ENCODE measurements at places on chromosomes 3 and 15.

DNA sequence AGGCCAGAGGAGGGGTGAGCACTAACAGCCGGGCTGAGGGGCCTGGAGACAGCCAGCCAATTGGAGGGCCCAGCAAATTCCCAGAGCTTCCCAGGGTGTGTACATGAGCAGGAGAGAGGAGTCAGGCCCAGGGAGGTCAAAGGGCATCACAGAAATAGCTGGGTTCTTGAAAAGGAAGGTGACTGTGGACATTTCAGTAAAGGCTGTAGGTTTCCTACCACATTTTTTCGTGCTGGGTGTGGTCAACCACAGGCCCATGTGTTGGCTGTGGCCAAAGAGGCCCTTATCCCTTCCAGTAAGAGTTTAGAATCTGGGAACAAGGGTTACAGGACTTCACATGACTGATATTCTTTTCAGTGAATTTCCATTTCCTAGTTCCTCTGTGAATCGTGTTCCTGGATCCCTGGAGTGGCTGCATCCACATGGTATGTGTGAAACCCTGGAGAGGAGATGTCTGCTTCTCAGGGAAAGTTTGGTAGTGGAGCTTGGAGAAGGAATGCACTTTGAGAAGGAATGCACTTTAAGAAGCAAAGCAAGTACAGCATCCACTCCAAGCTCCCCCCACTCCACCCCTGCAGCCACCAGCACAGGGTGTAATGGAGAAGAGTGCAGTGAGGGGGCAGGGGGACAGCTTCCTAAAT is 73.2 kb upstream of the HEG1 start:
- DNase-seq, result peak; percentile 97

DNA sequence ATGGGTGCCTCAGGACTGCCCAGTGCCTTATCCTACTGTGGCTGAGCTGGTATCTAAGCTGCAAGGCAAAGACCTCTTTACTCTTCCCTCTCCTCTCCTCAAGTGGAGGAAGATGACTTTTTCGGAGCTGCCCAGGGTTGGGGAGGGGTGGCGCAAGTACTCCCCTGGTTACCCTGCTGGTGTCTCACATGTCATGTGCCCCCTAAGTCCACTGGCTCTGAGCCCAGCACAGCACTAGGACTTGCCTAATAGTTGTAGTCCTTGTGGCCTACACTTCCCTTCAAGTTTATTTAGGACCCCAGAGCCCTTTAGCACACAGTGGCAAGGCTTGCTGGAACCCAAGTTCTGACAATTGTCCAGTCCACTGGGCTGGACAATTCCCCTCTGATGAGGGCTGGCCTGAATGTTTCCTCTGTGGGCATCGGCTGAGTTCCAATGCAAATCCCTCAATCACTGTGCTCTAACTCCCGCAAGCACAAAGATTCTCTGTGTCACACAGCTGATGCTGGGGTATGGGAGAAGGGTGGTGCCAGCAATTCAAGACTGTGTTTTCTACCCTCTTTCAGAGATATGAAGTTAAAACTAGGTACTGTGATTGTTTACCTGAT is 60.4 kb downstream of the UQCC5 start:
- no peak for DNase-seq

DNA sequence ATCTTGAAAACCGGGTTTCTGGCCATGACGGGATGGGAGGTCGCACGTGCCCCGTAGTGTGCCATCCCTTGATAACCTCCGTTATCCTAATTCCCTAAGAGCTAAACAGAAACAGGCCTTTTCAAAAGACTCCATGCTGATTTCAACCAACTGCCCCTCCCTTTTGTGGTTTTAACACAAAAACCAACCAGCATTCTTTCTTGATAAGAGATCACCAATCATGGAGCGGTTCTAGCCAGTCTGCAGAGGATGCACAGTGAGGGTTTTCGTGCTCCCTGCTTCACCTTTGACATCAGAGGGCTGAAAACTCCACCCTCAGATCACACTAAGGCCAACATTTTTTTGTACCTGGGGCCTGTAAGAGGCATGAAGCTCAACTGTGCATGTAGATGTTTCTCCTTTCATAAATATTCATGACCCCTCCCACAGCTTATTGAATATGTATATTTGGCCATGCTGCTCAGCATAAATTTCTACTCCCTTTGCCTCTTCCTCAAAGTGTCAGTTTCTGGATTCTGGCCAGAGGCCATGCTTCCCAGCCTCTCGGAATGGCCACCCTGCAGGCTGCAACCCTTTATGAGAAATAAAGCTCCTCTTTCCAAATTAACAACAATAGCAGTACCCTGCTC is 41.3 kb downstream of the FAM3D start:
- DNase-seq, result no peak

DNA sequence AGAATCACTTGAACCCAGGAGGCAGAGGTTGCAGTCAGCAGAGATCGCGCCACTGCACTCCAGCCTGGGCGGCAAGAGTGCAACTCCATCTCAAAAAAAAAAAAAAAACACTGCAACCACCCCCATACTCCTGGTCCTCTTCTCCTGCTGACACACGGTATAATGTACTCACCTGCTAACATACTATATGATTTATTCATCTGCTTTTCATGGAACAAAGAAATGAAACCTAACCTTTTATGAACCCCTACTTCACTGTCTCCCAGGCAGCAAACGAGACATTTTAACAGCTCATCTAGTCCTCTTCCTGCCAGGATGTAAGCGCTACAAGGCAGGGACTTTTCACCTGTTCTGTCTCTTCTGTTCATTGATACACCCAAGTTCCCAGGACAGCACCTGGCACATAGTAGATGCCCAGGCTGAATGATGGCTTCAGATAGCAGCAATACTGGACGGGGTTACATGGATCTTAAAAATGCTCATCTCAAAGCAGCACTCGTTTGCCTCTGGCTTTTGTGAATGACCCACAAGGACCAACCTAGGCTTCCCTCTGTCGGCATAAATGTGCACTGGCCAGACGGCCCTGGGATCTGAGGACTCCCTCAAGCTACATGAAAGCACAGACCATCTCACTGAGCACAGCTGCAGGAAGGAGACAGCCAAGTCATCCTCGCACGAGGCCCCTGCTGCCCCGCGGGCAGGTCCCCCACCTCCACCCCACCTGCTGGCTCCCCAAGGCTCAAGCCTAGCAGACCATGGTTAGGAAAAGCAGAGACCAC is 20.3 kb downstream of the XXYLT1 start:
- peak; percentile 20 for DNase-seq

GRCh38 chr3:112149136-112149535 is 16.1 kb upstream of the GCSAM start:
- DNase-seq, result no peak

GRCh38 chr3:148796799-148797198 is 30.8 kb upstream of the CPB1 start:
- DNase-seq, result no peak

DNA sequence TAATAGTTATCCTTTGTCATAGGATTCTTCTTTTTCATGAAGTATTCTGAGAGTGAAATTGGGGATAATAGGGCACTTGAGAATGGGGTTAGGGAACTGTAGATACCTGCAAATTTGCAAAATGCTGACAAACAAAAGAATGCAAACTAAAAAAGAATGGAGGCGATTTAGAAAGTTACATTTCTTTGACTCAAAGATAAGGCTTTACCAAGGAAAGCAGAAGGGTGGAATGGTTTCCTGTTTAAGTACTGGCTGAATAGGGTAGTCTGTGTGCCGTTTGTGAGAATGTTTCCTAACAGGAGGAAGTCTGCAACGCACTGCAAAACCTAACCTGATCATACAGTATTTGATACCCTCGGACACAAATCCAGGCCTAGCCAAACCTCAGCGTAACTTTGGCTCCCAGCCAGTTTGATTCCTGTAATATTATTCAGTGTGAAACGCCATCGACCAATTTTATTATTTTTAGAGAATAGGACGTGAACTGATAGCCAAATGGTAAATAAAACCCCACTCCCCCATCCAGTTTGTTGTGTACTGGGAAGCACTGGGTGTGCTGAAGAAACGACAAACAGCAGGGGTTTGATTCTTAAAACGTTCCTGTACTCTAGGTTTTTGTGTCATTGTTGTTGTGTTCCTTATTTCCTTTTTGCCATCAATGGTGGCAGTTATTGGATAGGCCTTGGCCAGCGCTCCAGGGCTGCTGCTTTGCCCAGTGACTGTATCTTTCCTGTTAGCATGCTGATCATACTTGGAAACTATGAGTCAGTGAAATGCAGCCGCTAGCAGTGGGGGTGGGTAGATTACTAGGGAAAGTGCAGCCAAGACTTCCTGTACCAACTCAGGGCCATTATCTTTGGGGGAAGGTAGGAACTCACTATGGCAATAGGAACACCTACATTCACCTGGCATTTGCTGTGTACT is 148.0 kb upstream of the TBL1XR1 start:
- peak; percentile 96 for DNase-seq

DNA sequence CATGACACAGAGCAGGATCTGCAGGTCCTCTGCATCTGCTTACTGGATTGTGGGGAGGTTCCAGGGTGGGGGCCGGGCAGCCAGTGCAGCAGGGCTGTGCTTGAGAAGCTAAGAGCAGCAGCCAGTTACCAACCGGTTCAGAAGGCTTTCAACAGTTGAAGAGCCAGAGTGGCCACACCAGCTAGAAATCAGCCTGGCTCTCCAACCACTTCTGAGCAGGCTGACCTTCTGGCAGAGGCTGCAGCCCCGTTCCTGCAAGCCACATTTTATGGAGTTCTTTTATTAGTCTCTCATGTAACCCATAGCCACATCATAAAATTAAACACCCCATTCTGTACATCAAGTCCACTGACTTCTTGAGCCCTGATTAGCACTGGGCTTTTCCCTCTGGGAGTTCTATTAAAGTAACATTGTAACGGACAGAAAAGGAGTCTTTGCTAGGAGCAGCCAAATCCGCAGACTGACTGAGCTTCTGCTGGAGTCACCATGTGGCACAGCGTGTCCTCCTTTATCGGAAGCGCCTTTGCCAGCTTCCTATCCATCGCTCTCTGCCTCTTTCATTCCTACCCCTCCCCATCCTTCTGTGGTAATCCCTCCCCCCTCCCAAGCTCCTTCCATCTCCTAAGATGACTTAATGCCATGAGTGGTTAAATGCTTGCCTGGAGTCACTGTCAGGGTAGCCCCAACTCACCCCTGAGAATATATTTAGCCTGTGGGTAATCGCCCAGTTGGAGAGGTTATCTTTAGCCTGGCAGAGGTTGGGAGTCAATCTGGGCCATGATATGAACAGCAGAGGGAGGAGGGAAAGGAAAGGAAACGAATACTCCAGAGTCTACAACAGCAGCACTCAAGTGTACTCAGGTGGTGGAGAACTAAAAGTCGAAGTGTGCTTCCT is 138.5 kb upstream of the HES1 start:
- DNase-seq, result no peak

- no peak for DNase-seq
Observed at GRCh38 chr3:38800511-38800910, 15.5 kb downstream of the SCN10A start.

- peak; percentile 26 for DNase-seq
Observed at GRCh38 chr15:70063261-70063925, 34.3 kb downstream of the TLE3 start.

DNA sequence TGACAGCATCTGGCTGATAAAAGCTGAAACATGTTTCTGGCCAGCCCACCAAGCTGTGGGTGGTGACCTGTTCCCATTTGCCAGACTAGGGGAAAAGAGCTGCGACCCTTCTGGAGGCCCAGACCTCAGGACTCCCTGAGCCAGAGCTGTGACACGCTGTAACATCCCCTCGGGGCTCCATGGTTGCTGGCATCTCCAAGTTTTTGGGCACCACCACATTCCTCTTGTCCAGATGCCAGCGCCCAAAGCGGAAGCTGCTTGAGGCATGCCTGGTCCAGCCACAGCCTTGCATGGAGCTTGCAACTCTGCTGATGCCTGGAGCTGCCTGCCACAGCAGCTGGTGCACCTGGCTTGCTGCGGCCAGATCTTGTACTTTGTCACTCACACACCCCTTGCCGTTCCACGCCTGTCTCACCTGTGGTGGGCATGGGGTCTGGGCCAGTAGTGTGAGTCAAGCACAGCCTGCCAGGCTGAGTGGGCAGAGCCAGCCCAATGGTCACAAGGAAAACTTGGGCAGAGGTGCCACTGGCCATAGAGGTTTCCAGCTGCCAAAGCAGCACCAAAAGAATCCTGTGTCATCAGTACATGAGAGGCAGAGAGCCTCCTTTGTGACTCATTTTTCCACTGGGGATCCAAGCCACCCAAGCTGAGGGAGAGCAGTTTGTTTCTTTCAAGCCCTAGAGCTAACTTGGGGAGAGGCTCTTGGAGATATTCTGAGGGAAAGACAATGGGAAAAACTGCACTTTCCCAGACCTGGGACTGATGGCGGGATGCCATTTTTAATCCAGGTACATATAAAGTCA is 45.7 kb upstream of the PTX3 start:
- no peak for DNase-seq

DNA sequence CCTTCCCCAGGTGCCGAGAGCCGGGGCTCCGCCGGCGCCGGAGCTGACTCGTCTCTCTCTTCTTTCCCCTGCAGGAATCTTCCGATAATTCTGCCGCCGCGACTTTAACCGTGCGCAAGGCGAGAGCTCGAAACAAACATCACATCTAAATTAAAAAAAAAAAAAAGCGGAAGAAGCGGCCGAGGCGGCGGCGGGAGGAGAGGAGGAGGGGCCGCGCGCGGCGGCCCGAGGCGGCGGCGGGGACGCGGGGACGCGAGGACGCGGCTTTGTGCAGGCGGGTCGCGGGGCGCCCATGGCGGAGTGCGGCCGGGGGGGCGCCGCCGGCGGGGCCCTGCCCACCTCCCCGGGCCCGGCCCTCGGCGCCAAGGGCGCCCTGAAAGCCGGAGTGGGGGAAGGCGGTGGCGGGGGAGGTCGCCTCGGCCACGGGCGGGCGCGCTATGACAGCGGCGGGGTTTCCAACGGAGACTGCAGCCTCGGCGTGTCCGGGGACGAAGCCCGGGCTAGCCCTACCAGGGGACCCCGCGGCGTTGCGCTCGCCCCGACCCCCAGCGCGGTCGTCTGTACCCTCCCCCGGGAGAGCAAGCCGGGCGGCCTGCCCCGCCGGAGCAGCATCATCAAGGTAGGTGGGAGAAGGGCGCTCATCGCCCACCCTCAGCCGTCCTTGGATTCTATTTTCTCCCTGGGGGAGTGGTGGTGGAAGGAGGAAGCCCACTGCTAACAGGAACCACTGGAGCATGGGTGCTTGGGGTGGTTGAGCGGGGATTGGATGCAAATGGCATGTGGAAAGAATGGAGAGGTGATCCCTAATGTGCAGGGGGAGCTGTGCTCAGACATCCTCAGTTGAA is at the start of gene PLCL2:
PLCL2 (plus strand) TSS at position 208 of the 845 bp plus-strand sequence; CDS start at position 293, 85 bp downstream.
- peak; percentile 52 for DNase-seq

- DNase-seq, result no peak
Observed at GRCh38 chr3:58492494-58492905, 604 bp downstream of the KCTD6 start.

DNA sequence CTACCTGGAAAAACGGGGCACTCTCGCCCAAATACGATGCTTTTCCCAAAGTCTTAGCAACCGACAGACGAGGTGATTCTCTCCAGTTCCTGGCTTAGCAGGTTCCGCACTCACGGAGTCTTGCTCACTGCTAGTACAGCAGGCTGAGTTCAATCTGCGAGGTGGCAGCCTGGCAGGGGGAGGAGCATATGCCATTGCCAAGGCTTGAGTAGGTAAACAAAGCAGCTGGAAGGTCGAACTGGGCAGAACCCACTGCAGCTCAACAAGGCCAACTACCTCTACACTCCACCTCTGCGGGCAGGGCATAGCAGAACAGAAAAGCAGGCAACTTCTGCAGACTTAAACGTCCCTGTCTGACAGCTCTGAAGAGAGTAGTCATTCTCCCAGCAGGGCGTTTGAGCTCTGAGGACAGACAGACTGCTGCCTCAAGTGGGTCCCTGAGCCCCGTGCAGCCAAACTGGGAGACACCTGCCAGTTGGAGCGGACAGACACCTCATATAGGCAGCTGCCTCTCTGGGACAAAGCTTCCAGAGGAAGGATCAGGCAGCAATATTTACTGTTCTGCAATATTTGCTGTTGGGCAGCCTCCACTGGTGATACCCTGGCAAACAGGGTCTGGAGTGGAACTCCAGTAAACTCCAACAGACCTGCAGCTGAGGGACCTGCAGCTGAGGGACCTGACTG is 73.4 kb upstream of the CADM2 start:
- DNase-seq, result no peak

Data from fibroblast of skin of abdomen (primary cell).